ENCODE measurements at places on chromosomes 5 and 9.
A peak's percentile ranks its signal among the peaks of the same experiment; 100 is the strongest.

DNA sequence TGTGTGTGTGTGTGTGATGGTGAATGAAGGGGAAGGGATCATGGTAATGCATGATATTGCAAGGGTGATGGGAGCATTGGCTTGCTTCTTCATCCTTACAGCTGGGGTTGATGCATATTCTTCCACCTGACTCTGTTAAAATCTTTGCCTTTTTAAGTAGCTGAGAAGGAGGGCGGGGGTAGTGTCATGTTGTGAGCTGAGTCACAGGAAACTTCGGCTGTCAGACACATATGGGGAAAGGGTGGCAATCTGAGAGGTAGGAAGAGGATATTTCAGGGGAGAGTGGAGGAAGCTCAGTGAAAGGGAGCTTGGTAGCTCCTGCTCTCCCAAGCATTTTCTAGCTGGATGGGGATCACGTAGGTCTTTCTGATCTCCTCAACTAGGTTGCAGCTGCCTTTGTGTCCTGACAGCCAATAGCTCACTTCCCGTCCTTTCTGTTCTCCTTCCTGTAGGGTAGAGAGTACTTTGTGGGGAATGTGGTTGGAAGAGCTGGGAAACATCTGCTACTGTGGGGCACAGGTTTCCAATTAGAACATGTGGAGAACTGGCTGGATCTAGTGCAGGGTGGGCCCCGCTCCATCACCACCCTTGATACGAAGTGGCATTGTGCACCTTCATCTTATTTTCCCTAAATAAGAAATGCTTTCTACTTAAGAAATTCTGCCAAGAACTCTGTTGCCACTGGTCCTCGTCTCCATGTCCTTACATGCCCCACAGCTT is 18.1 kb upstream of the CLK4 start:
- no peak for DNase-seq

DNA sequence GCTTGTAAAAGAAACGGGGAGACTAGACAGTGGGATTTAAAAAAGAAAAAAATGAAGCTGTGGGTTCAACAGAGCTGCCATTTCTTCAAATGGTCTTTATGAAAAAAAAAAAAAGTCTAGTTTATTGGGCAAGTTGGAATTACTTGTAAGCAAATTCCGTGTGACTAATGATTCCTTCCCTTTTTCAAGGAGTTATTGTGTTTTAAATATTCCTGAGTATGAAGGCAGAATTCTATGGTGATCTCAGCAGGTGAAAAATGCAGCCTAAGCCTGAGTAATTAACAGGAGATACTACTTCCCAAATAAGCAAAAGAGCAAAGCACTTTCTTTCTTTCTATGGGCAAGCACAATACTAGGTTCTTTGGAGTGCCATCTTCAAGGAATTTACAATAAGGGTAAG is 481.9 kb downstream of the ZNF608 start:
- no peak for DNase-seq

DNA sequence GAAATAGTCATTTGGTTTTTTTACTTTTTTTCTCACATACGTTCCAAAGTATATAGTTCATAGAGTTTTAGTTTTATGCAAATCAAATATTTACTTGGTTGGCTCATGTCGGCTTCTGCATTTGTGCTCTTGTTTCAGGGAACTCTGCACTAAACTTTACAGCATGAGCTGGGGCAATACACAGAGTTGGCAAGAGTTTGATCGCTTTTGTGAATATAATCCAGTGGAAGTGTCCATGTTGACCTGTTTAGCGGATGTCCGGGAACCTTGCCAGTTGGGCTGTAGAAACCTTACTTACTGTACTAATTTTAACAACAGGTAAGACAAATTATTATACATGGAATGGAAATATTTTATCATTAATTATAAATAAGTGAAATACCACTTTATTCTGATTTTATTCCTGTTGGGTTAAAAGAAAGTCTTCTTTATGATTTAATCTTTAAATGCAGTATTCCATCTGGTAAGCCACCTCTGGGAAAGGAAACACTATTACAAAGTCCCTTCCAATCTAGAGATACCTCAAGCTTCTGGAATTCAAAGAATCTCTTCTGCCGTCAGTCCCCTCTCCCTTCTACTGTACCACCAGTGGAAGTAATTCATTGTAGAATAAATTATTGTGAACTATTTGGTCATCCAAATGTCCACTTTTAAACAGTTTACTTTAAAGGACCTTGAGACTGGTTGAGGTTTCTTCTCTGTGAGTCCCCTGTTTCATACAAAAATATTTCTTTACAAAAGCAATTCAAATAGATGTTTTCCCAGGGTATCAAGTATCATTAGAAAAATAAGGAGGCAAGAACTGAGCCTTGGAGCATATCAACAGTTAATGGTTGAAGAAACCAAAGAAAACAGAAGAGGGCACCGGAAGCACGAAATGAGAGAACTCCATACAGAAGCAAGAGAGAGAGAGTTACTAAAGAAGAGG is 45.2 kb upstream of the GLIPR2 start:
- DNase-seq: peak; percentile 65

DNA sequence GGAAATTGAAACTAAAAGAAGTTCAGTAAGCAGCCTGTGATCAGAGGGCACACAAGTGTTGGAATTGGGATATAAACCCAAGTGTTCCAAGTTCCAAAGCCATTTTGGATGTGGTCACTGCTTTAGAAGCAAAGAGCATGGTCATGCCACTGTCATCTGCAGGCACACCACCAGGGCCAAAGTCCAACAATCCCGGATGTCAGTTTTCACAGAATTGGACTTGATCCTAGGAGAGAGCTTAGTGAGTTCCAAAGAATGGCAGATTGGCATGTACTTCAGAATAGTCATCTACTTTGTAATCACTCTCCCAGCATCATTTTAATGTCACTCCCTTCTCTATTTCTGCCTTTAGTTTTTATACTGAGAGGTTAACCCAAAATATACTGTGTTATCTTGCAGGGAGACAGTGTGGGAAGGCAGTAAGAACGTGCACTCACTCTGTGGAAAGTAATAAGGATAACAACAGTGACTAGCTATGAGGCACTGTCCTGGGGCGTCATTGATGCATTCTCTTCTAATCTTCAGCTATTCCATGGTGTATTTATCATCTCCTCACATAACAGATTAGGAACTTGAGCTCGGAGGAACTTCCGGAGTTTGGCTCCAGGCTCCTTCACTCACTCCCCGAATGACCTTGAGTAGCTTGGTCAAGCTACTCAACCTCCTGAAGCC is 388.0 kb downstream of the ACTL7B start:
- no peak for DNase-seq

- no peak for DNase-seq
Measured at GRCh38 chr5:67243349-67243748, 46.8 kb upstream of the CD180 start.

GRCh38 chr5:33995865-33996264 is 11.4 kb upstream of the SLC45A2 start:
- DNase-seq: no peak
